Activated CD8-positive, alpha-beta memory T cell treated with anti-CD3 and anti-CD28 coated beads, Interleukin-2, amount 10 ng/mL, durations not matched to agents 7 days and 5 days (primary cell): ENCODE measurements at places on chromosomes 3 and 15. TPM values are rescaled to one million over a fixed set of nuclear protein-coding genes. Genes with fewer than 3 reads are reported as not detected.

LIPH gene
- total RNA-seq: not detected

AGTR1 gene
- total RNA-seq: not detected

GRCh38 chr3:108661699-108662098 is 72.2 kb downstream of the DZIP3 start:
- H3K27me3 ChIP-seq: no peaks in the 10 kb centered on the region
- no peak for DNase-seq
- H3K36me3 ChIP-seq: peaks cover 20% of the 10 kb centered on the region
- H3K4me3 ChIP-seq: no peak overlapping the region
- H3K27ac ChIP-seq: no peak overlapping the region

DNA sequence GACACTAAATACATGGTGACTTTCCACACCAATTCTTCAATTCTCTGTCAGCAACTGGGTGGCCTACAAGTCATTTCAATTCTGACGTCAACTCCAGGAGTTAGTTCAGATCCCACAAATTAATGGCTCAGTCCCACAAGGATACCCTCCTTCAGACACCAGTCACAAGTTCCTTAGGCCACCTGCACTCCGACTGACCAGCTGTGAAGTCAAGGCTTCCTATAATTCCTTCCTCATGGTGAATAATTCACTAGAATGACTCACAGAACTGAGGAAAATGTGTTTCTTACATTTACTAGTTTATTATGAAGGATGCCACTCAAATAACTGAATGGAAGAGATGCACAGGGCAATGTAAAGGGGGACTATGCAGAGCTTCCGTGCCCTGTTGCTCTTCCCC is 6.3 kb upstream of the PIAS1 start:
- H3K27ac ChIP-seq: no peak overlapping the region
- peaks cover 6% of the 10 kb centered on the region for H3K36me3 ChIP-seq
- peaks cover 5% of the 10 kb centered on the region for H3K4me1 ChIP-seq
- H3K27me3 ChIP-seq: peaks cover 19% of the 10 kb centered on the region
- H3K4me3 ChIP-seq: no peak overlapping the region

DNA sequence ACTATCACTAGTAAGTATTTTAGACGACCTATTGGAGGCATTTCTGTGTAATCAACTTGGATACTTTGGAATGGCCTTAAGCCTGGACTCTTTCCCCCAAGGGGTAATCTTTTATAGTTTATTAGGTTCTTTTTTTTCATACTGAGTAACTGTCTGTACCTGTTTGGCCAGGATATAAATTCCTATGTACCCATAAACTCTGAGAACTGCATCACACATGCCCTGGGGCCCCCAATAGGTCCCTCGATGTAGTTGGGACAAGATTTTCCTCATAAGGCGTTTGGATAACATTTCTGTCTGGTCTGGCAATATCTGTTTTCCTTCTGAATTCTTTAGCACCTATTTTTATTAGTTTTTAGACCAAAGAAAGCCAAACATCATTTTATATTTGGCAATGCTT is 86.4 kb upstream of the WNT7A start:
- H3K27ac ChIP-seq: no peak overlapping the region
- no peaks in the 10 kb centered on the region for H3K36me3 ChIP-seq
- DNase-seq: no peak
- no peak overlapping the region for H3K4me3 ChIP-seq
